Neural crest cell (in vitro differentiated cells): ENCODE measurements at places on chromosomes 16 and 17. TPM values are rescaled to one million over a fixed set of nuclear protein-coding genes. Genes with fewer than 3 reads are reported as not detected.
A peak's percentile ranks its signal among the peaks of the same experiment; 100 is the strongest.

The ITGA2B gene
- 7.3 and 8.1 TPM in 2 replicates for total RNA-seq

DNA sequence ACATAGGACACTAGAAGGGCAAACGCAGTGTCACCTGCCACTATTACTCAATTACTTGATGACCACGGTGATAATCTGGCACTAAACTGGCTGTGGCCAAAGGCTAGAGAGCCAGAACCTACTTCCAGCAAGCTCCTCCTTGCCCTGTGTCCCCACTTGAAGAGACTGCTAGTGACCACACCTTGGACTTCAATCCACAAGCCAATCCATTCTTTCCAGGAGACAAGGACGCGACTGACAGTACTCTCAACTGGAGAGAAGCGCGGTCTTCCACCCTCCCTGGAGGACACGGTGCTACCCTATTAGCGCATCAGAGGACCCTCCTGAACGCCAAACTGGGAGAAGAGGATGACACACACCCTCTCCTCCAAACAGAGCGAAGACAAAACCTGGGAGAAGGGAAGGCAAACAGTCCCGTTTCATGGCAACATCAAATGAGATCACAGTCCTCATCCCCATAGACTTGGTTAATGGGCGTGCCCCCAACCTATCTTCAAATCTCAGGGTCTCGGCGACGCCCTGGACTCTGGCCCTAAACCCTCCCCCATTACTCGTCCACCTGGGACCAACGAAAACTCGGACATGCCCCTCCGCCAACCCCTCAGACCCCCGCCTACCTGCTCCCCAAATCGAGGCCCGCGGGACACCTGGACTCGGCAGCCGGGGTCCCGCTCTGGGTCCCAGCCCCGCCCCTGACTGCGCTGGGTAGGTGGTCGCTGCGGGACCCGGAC, 508 bp downstream of the FLCN start:
- peak overlapping the region; percentile 94 for H3K4me3 ChIP-seq
- H3K27me3 ChIP-seq, result no peaks in the 10 kb centered on the region
- no peak for DNase-seq
- peak overlapping the region; percentile 99 for H3K27ac ChIP-seq
- peaks cover 29% of the 10 kb centered on the region for H3K4me1 ChIP-seq

DNA sequence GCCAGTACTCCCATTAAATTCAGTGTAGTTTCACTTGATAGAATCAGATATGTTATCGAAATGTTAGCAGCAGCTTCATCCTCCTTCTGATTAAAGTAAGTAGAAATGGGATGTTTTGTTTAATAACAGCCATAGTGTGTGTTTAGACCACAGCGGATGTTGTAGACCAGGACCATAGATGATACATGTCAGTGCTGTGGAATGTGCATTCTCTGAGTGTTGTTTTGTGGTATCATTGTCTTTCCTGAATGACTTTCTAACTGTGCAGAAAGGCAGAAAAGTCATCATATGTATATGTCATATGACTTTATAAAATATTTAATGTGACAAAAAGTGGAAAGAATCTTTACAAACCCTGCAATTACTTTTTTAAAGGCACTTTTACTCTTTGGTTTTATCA, 55.6 kb downstream of the CYLD start:
- no peak overlapping the region for H3K27ac ChIP-seq
- peaks cover 20% of the 10 kb centered on the region for H3K4me1 ChIP-seq
- no peak for DNase-seq
- no peak overlapping the region for H3K4me3 ChIP-seq
- no peaks in the 10 kb centered on the region for H3K27me3 ChIP-seq
- H3K36me3 ChIP-seq, result peaks cover 6% of the 10 kb centered on the region

The CD300C gene
- not detected in 2 replicates for total RNA-seq

The KARS1 gene
- 161 and 164 TPM in 2 replicates for total RNA-seq

The ARHGDIG gene
- 2.0 and 3.0 TPM in 2 replicates for total RNA-seq

DNA sequence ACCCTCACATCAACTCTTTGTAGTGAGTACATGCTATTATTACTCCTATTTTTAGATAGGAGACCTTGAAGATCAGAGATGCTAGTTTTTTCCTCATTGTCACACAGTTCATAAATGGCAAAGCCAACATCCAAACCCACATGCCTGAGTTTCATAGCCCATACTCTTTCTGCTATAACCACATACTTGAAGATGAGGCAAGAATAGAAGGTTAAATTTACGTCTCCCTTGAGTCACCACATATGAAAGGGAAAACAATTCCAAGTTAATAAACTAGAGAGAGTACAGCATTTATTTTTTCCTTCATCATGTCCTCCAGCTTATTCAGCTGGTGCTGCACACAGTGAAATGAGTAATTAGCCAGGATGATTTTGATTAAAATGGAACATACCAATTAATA, 23.7 kb downstream of the NUDT7 start:
- H3K4me3 ChIP-seq, result no peak overlapping the region
- peaks cover 6% of the 10 kb centered on the region for H3K27me3 ChIP-seq
- no peaks in the 10 kb centered on the region for H3K36me3 ChIP-seq
- H3K4me1 ChIP-seq, result peaks cover 4% of the 10 kb centered on the region
- DNase-seq, result no peak

The KRTAP2-3 gene
- not detected in 2 replicates for total RNA-seq

The DNAJC7 gene
- total RNA-seq, result 126 and 138 TPM in 2 replicates

- H3K27ac ChIP-seq, result peak overlapping the region; percentile 74
- H3K36me3 ChIP-seq, result peaks cover 53% of the 10 kb centered on the region
Observed at GRCh38 chr17:13544292-13544691, 57.4 kb downstream of the HS3ST3A1 start.

The ABCA9 gene
- 1.3 and 2.3 TPM in 2 replicates for total RNA-seq

DNA sequence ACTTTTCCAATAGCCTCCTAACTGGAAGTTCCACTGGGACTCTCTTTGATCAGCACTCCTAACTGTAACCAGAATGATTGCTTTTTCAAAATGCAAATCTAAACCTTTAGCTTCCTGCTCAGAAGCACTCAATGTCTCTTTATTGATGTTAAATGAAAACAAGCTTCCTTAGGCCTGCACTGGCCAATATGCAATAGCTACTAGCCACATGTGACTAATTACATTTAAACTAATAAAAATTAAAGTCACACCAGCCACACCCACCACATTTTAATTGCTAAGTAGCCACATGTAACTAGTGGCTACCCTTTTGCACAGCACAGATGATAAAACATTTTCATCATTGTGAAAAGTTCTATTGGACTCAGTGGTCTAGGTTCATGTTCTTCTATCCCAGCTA, 31.8 kb downstream of the FAM20A start:
- H3K36me3 ChIP-seq, result no peaks in the 10 kb centered on the region
- no peaks in the 10 kb centered on the region for H3K27me3 ChIP-seq
- H3K4me1 ChIP-seq, result no peaks in the 10 kb centered on the region
- H3K4me3 ChIP-seq, result no peak overlapping the region
- no peak overlapping the region for H3K27ac ChIP-seq

DNA sequence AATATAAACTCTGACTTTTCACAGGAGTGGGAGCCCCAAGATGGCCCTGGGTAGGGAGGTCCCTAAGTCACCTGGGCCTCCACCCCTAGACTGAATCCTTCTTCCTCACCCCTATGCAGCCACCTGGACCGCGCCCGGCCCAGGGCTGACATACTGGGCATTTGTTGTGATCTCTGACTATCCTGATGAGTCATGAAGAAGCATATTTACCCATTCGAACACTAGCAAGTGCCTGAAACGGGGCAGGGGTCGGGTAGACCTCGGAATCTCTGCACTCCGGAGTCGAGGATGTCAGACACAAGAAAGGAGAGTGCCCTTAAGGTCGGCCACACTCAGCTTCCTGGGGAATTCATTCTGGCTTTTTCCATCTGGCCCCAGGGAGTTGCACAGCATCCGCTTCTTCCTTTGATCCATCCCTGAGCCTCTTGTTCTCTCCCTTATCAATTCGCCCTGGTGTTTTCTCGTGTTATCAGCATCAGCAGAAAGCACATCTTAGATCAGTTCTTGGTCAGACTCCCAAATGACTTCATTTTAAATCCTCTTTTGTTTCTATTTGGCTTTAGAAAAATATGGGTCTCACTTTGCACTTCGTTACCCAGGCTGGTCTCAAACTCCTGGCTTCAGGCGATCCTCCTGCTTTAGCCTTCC, 10.4 kb downstream of the METTL22 start:
- no peak for DNase-seq
- peak overlapping the region; percentile 5 for H3K4me3 ChIP-seq
- H3K36me3 ChIP-seq, result peaks cover 24% of the 10 kb centered on the region
- H3K27ac ChIP-seq, result peak overlapping the region; percentile 7

- H3K27me3 ChIP-seq, result peaks cover 26% of the 10 kb centered on the region
- DNase-seq, result no peak
- no peak overlapping the region for H3K4me3 ChIP-seq
- H3K27ac ChIP-seq, result no peak overlapping the region
- H3K4me1 ChIP-seq, result no peaks in the 10 kb centered on the region
Observed at GRCh38 chr16:19419698-19420075, 2.0 kb downstream of the TMC5 start.

DNA sequence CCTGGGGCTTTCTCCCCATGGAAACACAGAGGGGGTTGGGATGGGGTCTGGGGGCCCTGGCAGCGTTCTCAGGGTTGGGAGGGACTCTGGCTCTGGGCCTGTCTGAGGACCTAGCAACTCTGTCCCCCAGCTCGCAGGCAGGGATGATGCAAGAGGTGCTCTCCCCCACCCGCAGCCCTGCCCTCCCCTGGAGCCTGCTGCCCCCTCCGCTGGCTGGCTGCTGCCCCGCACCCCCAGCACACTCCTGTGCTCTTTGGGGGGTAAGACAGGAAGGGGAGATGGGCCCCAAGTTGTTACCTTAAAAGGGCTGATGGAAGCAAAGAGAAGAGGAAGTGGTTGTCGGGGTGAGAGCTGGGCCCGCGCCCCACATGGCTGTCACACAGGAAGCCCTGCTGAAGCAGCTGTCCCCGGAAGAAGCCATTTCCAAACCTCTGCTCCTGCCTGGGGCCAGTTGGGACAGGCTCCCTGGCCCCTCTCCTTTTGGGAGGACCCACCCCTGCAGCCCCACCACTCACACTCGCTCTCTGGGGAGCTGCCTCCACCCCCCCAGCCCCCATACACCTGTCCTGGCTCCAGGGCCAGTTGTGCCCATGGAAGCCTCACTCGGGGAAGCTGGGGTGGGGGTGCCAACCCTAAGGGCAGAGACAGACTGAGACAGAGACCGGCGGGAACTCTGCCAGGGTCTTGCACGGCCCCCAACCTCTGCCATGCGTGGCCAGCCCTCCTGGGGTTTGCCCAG, 2.5 kb downstream of the CORO1A start:
- no peaks in the 10 kb centered on the region for H3K36me3 ChIP-seq

DNA sequence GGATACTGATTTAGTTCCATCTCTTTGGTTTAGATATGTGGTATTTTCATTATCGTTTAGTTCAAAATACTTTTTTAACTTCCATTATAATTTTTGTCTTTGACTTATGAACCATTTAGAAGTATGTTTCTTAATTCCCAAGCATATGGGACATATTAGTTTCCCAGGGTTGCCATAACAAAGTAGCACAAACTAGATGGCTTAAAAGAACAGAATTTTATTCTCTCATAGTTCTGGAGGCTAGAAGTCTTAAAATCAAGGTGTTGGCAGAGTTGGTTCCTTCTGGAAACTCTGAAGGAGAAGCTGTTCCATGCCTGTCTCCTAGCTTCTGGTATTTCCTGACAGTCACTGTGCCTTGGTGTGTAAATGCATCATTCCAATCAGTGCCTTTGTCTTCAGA, 291.5 kb upstream of the AXIN2 start:
- H3K4me3 ChIP-seq, result no peak overlapping the region
- no peaks in the 10 kb centered on the region for H3K4me1 ChIP-seq
- H3K36me3 ChIP-seq, result peaks cover 15% of the 10 kb centered on the region
- no peak overlapping the region for H3K27ac ChIP-seq
- H3K27me3 ChIP-seq, result no peaks in the 10 kb centered on the region
- no peak for DNase-seq

The CAMTA2 gene
- total RNA-seq, result 12.5 and 17.4 TPM in 2 replicates

The CSH2 gene
- total RNA-seq, result not detected in 2 replicates

GRCh38 chr16:62954144-62955032, 918.1 kb upstream of the CDH8 start:
- H3K4me3 ChIP-seq, result no peak overlapping the region
- no peaks in the 10 kb centered on the region for H3K36me3 ChIP-seq
- peak overlapping the region; percentile 93 for H3K27ac ChIP-seq
- no peak for DNase-seq
- H3K27me3 ChIP-seq, result no peaks in the 10 kb centered on the region

DNA sequence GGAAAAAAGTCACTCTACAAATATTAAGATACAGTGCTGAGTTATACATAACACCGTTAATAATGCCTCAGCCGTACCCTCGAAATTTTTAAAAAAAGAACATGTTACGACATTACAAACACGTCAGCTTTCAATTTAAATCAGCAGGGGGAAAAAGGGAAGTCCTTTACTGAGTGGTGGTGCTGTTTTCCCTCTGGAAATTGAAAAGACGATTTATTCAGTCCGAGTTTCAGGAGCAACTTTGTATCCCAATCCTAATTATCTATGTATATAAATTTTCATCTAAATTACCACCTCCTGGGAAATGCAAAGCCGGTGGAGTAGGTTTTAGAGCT, 1.3 kb downstream of the NETO2 start:
- no peaks in the 10 kb centered on the region for H3K36me3 ChIP-seq
- peaks cover 50% of the 10 kb centered on the region for H3K4me1 ChIP-seq
- peaks cover 4% of the 10 kb centered on the region for H3K27me3 ChIP-seq
- peak overlapping the region; percentile 95 for H3K4me3 ChIP-seq

- H3K36me3 ChIP-seq, result no peaks in the 10 kb centered on the region
- H3K4me1 ChIP-seq, result peaks cover 60% of the 10 kb centered on the region
- no peak for DNase-seq
Observed at GRCh38 chr17:32264140-32264799, 1.4 kb upstream of the RHBDL3 start.

- peak overlapping the region; percentile 8 for H3K27ac ChIP-seq
- H3K4me3 ChIP-seq, result no peak overlapping the region
- H3K4me1 ChIP-seq, result peaks cover 29% of the 10 kb centered on the region
- no peaks in the 10 kb centered on the region for H3K36me3 ChIP-seq
- no peaks in the 10 kb centered on the region for H3K27me3 ChIP-seq
- no peak for DNase-seq
Observed at GRCh38 chr16:24996301-24996700, 18.9 kb downstream of the ARHGAP17 start.

The BRICD5 gene
- total RNA-seq, result 31.2 and 32.0 TPM in 2 replicates

DNA sequence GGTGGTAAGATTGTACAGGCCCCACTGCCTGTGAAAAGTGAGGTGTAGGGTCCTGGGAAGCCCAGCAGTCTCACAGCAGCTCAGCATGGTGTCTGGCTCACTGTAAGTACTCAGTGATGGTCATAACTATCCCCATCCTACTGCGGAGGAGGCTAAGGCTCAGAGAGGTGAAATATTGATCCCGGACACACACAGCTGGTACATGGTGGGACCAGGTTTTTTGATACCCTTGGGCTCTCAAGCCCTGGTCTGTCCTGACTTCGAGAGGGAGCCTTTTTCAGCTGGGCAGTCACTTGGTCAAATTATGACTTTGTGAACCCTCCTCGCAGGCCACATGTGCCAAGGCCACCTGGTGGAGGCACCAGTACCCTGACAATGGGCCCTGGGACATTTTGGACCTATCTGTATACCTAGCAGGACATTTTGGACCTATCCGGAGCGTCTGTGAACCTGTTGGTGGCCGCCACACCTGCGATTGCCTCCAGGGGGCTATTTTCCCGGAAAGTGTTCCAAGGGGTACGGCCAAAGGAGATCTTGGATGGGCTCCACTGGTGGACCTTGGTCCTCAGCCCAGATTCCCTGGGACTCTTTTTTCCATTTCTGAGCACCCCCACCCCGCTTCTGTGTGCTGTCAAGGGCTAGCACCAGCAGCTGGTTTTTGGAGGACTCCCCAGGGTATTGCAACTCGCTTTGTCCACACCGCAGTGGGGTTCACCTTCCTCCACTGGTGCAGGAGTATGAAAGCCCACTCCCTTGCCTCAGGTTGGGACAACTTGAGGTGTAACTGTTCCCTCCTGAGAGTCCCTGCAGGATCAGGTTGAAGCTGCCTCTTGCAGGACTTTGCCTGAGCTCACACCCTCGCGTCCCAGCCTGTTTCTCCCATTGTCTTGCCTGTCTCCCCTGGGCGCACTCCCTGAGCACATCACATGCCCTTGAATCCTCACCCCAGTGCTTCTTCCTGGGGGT, 83.6 kb upstream of the NKD1 start:
- H3K4me3 ChIP-seq, result peak overlapping the region; percentile 1
- no peaks in the 10 kb centered on the region for H3K36me3 ChIP-seq
- peaks cover 9% of the 10 kb centered on the region for H3K27me3 ChIP-seq
- H3K4me1 ChIP-seq, result peaks cover 75% of the 10 kb centered on the region
- no peak for DNase-seq
